T-helper 1 cell (primary cell): ENCODE measurements at places on chromosomes 13 and 19.

- no peak for DNase-seq
Measured at GRCh38 chr19:5621945-5622464, 571 bp downstream of the SAFB2 start.

DNA sequence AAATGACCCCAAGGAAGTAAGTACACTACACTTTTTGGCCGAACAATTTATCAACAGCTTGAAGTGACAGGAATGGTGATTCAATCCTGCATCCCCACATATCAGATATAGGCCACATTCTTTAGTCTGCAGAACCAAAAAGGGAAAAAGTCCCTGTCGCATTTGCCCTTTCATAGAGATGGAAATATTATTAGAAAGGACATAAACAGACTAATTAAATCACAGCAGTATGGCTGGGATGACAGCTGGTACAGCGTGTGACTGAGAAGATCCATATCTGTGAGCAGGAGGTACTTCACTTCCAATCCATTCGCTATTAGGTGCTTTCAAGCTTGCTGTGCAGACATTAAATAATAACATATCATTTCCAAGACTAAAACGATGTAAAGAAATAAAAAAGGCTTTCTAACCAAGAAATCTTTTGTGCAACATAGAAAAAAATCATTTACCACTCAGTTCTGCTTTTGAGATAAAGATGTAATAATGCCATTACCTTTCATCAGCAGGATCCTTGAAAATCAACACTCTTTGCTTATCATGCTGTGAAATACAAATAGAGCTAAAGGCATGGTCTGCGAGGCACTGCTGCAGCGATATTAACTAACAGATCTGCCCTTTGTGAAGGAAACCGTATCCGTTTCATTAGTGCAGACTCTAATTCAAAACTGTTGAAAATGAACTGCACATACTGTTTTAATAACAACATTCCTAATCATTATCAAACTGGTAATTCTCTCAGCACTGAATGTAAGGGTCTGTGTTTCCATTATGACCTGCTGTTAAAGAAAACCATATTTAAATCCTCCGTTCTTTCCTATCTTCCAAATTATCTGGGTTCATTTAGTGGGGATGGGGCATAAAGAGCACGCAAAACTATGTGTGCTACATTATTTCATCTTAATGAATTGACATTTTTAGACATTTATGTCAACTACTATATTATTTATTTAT lies 245.6 kb downstream of the DACH1 start:
- DNase-seq: no peak

DNA sequence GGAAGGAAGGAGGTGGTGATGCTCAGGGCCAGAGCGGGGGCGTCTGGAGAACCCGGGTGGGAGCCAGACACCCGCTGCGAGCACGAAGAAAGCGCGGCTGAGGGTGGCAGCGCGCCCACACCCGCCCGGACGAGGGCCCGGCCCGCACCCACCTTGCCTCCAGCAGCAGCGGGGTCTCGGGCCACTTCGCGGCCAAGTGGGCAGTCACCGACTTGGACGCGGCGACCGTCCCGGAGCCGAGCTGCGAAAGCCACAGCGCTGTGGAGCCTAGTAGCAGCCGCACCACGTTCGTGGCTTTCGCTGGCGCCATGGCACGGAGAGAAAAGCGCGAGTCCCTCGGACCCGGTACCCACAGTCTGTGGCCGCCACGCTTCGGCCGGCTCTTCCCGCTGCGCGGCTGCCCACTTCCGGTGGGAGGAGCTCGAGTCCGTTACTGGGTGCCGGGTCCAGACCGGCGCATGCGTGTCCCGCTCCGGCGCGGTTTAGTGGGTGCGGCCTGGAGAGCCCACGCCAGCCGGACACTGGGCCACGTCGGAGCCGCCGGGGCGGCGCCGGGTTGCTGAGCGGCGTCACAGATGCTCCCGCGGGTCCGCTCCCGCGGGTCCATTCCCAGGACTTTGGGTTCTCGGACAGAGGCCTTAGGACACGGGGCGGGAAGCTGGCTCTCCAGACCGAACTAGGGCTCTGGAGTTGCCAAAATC lies at the start of gene UGGT2:
UGGT2 (minus strand) TSS at position 399 of the 701 bp plus-strand sequence; CDS start at position 310, 89 bp downstream.
- DNase-seq: no peak

- no peak for DNase-seq
Measured at GRCh38 chr13:30572859-30573275, 44.9 kb upstream of the USPL1 start.

DNA sequence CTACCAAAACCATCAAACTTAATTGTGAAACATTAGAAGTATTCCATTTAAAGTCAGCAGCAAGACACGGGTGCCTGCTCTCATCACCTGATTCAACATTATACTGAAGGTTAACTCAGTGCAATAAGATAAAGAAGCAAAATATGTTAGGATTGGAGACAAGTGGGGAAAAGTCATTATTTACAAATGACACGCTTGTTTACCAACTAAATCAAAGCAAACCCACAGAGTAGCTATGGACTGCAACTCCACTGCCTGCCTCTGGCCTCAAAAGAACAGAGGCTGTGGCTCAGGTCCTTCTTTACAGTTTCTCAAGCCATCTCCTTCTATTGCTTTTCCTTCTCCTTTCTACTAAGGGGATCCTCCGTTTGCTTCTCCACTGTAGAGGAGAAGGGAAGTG lies 21.0 kb upstream of the ATP12A start:
- DNase-seq: no peak

DNA sequence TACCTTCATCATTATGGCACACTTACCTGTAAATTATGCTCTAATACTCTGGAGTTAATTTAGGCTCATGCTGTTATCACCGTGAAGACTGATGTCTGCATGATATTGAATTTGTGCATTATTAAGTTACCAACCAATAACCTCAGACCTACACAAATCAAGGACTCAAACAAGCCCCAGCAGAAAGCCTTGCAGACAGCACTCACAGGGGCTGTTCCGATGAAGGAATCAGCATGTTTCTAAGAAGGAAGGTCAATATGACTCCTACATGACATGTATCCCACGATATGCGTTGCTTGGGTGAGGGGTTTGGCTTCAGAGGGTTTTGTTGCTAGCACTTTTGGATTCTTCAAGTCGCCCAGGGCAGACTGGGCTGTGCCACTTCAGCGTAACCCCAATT lies 1071.2 kb upstream of the SLC10A2 start:
- no peak for DNase-seq

- no peak for DNase-seq
Measured at GRCh38 chr19:30086916-30087315, 144.9 kb downstream of the URI1 start.

- DNase-seq: no peak
Measured at GRCh38 chr13:82848766-82849165, 1033.5 kb downstream of the SLITRK1 start.

- DNase-seq: no peak
Measured at GRCh38 chr19:48714759-48715675, 4.5 kb downstream of the MAMSTR start.

- no peak for DNase-seq
Measured at GRCh38 chr13:110105136-110105535, 201.8 kb downstream of the COL4A1 start.

- no peak for DNase-seq
Measured at GRCh38 chr13:55467476-55467875, 1673.2 kb upstream of the PRR20A start.

- no peak for DNase-seq
Measured at GRCh38 chr13:37148501-37148900, 43.0 kb upstream of the CSNK1A1L start.

DNA sequence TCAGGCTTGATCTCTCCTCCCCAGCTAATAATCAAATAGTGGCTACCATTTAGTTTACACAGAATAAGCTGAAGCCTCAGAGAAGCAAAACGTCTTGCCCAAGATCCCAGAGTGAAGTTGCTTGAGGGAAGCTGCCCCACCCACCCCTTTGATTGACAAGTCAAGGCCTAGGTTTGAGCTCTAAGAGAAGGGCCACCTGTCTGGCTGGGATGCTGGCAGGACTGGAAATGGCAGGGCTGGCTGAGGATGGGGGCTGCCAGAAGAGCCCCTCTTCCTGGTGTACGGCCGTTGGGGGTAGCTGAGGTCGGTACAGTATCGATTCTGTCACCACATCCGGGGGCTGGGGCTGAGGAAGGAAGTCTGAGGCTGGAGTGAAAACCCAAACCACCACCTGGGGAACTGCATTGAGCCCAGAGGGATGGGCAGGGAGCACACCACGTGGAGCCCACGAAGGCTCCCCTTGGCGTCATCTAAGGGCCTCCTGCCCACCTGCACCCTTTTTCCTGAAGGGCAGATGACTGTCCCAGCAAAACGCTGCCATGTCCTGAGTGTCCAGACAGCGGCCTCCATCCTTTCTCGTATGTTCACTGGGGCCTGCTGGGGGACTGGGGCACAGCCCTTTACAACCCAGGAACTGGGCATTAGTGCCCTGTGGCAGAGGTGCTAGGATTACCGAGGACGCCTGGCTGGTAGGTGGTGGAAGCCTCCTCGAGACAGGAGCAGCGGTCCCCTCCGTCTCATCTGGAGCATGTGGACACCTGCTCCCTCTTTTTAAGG lies 1.4 kb upstream of the PRKD2 start:
- DNase-seq: peak; percentile 60

DNA sequence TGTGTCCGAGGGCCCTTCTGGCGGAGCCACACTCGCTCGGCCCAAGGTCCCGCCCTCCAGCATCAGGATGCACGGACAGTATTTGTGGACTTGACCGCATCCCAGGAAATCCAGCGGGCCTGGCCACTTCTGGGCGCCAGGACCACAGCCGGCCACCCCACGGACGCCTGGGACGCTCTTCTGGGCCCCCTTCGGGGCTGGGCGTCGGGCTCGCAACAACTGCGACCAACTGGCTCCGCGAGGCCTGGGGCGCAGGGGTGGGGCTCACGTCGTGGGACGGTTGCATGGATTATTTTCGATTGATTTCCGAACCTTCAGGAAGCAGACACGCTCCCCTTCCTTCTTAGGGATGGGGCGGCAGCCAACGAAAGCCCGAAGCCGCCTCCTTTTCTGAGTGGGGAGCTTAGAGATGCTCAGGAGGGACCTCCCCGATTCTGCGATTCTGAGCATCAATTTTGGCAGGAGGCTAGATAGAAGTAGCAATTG lies 521 bp upstream of the NUP58 start:
- no peak for DNase-seq

- DNase-seq: no peak
Measured at GRCh38 chr13:53631511-53631910, 602.9 kb downstream of the OLFM4 start.

DNA sequence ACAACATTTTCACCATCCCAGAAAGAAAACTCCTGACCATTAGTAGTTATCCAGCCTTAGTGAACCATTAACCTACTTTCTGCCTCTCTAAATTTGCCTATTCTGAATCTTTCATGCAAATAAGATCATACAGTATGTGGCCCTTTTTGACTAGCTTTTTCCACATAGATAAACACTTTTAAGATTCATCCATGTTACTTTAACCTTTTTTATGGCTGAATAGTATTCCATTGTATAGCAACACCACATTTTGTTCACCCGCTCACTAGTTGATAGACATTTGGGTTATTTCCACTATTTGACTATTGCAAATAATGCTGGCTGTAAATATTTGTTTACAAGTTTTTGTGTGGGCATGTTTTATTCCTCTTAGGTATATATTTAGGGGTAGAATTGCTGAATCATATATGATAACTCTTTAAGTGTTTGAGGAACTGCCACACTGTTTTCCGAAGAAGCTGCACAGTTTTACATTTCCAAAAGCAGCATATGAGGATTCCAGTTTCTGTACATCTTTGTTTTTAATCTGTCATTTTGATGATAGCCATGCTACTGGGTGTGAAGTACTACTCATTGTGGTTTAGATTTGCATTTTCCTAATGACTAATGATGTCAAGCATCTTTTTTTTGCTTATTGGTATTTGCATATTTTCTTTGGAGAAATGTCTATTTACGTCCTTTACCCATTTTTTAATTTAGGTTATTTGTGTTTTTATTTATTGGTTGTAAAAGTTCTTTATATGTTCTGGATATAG lies 17.1 kb downstream of the COG6 start:
- no peak for DNase-seq

DNA sequence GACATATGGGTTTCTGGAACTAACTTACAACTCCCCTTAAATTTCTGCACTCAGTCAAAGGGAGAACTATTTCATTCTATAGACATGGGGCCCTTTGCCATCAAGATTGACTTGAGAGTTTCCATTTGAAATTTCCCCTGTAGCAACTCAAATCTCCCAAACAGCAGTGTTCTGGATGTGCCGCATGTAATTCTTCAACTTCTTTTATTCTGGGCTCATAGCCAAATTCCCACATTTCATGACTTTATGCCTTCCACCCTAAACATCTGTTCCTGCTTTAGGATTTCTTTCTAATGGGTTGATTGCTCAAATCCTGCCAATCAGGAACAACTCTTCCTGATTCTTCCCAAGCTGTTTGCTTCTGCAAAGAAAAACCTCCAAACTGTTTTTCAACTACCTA lies 336.0 kb downstream of the TBC1D4 start:
- no peak for DNase-seq

DNA sequence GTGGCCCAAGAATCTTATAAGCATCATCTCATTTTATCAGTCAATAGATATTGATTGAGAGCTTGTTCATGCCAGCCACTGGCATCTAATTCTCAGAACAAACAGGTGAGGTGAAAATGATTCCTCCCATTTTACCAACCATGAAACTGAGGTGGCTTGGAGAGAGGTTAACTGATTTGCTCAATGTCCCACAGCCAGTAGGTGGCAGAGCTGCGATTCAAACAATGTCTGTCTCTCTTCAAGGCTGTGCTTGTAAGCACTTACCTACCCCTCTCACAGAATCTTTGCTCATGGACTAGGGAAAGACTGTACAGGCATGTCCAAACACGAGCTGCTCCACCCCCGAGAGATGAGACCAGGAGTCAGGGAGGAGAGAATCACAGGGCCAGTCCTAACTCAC lies 21.5 kb upstream of the GSX1 start:
- DNase-seq: no peak

- DNase-seq: no peak
Measured at GRCh38 chr19:6779206-6779605, 6.7 kb downstream of the VAV1 start.

- DNase-seq: no peak
Measured at GRCh38 chr13:108674771-108675170, 45.4 kb downstream of the MYO16 start.

DNA sequence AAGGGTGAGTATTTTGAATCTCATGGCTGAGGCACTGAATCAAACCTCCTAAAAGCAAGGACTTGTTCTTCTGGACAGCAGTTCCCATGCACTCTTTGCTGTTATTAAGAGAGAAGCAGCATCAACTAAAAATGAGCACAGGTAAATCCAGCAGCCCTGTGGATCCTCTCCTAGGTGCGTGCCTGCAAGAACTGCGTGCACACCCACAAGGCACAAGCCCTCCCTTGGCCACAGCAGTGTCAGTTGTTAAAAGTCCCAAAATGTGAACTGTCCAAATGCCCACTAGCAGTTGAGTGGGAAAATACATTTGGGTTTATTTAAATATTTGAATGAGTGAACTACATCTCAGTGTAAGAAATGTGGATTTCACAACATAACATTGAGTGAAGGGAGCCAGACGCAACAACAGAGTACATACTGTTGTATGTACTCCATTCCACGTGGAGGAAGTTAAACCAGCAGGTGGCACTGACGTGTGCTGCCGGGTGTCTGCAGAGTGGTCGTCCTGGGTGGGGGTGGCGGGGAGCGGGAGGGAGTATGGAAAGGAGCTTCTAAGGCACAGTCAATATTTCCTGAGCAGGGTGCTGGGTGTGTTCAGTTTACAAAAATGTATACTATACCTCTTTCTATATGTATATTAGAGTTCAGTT lies 266.4 kb downstream of the NALCN start:
- DNase-seq: no peak
